Activated CD4-positive, alpha-beta T cell treated with anti-CD3 and anti-CD28 coated beads, Interleukin-2, amount 50 U/mL, for 4 hours (primary cell): ENCODE measurements at places on chromosomes 1 and 21.

DNA sequence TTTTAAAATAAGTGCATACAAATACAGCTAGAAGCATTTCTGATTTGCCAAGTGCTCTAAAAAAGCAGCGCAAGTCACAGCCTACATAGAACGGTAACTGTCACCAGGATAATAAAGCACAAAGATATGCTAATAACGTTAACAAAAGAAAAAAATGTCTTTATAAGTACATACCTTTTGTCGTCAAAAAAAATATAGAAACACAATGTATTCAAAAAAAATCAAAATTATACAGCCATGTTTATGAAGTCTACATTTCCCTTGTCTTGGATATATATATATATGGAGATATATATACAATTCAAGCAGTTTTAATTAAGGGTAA, 3.2 kb downstream of the IRF2BP2 start:
- no peak for DNase-seq

- no peak for DNase-seq
These were observed 1048.2 kb downstream of the TTLL7 start for GRCh38 chr1:82950606-82951200.

DNA sequence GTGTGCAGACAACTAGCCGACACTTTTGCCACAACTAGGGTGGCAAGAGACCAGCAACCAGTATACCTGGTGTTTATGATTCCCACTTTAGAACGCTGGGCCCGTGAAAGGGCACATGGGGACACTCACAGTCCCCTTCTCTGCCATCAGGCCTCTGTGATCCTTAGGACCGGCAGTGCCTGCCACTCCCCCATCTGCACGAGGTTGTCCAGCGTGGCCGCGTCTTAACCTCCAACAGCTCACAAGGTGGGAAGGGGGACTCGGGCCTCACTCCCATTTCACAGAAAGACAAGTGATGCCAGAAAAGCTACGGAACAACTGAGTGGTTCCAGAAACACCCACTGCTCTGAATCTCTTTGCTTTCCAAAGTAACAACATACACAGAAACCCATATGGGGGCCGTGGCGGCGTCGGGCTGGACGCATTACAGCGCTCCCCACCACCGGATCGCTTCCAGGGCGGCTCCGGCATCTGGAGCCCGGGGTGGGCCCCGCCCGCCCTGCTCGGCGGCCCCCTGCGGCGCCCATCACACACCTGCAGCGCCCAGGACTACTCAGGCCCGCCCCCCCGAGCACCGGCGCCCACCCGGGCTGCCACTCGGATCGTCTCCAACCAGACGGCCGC, 1.0 kb downstream of the ZNF496 start:
- no peak for DNase-seq

GRCh38 chr21:29418813-29419212, 120.1 kb downstream of the BACH1 start:
- no peak for DNase-seq

GRCh38 chr1:168372861-168373371, 92.2 kb downstream of the TBX19 start:
- no peak for DNase-seq

DNA sequence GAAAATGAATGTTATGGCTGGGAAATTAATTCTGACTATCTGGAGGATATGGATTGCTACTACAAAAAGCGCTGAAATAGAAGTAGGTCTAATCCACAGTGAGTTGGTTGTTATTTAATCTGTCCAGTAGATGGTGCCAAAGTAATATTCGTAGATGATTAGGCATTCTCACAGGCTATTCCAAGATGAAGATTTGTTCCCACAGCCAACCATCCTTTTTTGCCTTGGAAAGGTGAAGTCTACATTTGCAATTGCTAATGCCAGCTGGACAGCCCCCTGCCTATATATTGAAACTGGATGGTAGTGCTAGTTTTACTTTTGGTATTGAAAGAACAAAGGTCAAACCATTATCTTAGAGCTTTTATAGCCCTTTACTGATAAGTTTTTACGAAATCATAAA, 43.8 kb downstream of the RBM11 start:
- DNase-seq, result no peak

DNA sequence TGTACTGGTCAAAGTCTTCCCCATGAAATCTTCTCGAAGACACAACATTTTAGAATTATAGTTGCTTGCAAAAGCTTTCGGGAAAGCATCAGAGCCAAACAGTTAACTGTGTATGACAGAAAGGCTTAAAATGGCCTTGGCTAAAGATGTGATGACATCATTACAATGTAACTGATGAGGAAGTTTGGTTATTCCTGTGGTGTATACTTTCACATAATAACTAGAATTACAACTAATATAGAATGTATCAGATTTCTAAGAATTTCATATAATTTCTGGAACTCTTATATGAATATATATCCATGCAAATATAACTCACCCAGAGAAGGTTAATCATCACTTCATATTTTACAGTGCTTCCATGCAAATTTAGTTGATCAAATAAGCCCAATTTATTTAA, 8.4 kb downstream of the TP73 start:
- no peak for DNase-seq

DNA sequence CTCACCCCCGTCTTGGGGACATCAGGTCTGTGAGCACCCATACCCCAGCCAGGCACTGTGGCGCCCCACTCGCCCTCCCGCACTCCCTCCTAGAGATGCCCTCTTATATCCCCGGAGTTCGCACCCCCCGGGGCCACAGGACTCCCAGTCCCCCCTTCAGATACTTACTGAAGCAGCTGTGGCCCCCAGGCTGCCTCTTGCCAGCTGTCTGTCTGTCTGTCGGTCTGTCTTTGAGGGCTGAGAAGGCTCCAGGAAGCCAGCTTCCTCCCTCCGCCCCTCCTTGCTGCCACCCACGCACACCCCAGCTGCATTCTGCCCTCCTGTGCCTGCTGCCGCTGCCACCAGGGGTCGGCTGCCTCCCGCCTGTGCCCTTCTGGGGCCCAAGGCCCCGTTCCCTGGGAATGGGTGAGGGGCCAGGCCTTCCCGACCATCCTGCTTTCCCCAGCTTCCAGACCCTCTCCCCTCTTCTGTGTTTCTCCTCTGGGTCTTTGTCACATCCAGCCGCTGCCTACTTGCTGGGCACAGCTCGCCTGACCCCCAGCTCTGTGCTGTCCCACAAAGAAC, at the start of gene PTPN7:
TSS of gene PTPN7 (minus strand) at position 226 of the 564 bp plus-strand sequence. CDS start 1,200 bp downstream, outside the sequence.
- DNase-seq, result peak; percentile 90

GRCh38 chr1:86515597-86515996, 31.3 kb upstream of the CLCA4 start:
- no peak for DNase-seq

- no peak for DNase-seq
These were observed 2.9 kb upstream of the RPL22 start for GRCh38 chr1:6202256-6202655.

GRCh38 chr1:77680173-77680572, 2.3 kb downstream of the ZZZ3 start:
- no peak for DNase-seq

DNA sequence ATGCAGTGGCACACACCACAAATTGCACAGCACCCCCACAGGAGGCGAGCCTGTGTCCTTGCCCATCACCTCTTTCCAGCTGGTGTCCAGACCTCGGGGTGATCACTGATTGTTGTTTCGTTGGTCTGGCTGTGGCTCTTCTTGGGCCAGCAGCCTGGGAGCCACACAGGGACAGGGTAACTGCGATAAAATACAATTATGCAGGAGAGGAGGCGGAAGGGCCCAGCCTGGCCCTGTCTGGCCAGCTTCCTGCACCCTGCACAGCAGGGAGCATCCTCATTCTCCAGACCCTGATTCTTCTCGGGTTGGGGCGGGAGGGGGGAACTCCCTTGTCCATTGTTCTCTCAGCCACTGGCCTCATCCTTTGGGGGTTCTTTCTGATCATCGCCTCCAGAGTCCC, 83.6 kb downstream of the ADARB1 start:
- DNase-seq, result no peak

GRCh38 chr21:43624339-43624738, 34.9 kb downstream of the HSF2BP start:
- DNase-seq, result no peak

DNA sequence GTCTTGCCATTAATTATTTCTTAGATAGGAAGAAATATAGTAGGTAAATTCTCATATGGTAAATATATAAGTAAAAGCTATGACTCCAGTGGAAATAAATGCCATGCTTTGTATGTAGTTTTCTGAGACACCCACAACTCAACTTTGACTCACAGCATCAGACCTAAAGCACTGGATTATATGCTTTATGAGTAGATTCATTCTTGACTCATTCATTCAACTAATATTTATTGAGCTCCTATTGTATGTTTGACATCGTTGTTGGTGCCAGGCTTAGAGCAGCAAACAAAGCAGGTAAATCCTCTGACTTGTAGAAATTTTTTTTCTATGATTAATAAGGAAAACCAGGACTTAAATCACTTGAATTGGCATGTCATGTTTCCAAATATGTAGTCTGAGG, 211.4 kb downstream of the PTPRC start:
- DNase-seq, result no peak

GRCh38 chr1:34845131-34845901, 14.2 kb downstream of the SMIM12 start:
- no peak for DNase-seq

DNA sequence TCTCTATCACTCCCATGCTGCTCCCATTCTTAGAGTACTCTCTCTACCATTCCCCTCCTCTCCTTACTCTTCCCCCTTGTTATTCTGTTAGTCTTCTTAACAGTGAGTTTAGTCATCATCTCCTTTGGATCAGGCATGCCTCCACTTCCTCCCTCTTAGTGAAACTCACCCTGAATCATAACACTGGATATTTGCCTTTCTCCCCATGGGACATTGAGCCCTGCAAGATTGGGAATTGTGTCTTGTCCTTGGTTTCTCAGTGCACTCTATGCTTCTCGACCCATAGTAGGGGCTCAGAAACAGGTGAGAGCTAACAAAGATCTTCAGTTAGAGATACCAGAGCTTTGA, 68.3 kb upstream of the GCLM start:
- no peak for DNase-seq

GRCh38 chr21:44802396-44803153, 955 bp upstream of the UBE2G2 start:
- DNase-seq, result no peak

- DNase-seq, result no peak
These were observed 45.3 kb downstream of the HENMT1 start for GRCh38 chr1:108615544-108615943.

- DNase-seq, result no peak
These were observed 275.0 kb downstream of the HMCN1 start for GRCh38 chr1:186009039-186009737.

- DNase-seq, result no peak
These were observed 1.0 kb downstream of the GALNT2 start for GRCh38 chr1:230067871-230068620.

DNA sequence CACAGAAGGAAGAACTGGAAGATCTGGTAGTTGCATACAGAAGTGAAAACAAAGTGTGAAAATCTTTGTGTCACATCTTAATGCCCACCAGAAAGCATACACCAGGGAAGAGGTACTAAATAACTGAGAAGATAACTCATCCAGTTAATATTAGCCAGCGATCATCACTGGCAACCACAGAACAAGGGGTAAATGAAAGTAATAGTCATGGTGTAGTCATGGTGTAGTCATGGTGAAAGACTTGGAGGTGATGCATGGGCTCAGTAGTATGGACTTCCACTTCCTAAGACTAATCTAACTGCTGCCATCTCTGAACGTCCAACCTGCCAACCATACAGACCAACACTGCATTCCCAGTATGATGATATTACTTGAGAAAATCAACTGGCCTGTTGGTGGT, 481.2 kb upstream of the NR5A2 start:
- DNase-seq, result no peak

DNA sequence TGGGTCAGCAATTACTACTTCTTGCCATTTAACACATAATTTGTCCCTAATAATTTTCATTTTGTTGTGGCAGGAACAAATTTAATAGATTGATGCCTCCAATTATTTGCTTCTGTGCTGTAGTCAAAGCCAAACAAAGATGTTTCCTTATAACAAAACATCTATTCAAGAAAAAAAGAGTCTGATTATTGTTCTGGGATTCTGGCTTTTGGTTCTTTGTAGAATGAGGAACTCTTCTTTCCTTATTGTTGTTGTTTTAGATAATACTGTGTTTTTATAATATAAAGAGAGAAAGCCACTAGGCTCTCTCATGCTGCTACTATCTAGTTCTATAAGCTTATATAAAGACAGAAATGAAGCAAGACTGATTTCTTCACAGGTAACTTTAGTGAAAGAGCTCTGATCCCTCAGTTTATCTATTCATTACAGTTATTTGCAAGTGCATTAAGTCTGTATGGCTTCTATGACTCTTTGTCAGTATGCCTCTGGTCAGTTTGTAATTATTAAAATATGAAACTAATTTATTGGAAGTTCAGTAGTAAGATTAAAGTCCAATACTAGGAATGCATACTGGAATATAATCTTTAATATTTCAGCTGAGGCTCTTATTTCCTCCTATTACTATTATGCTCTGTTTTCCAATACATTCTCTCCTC, 37.4 kb downstream of the PRKACB start:
- no peak for DNase-seq

GRCh38 chr1:205729945-205730610, 19.9 kb downstream of the NUCKS1 start:
- DNase-seq, result no peak

DNA sequence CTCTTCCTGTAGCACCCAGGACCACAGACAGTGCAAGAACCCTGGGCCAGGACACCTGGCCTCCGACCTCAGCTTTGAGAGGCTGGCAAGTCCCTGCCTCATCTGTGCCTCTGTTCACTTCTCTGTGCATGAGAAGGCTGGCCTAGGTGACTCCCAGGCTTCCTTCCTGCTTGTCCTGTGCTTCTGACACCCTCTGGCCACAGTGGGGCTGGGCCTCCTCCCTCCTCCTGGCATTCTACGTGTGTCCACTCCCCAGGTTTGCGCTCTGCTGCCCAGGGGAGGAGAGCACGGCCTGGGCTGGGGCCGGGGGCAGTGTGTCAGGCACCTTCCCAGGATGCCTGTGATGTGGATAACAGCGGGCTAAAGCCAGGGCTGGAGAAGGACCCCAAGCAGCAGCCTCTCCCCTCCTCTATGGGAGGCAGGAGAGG, 30.3 kb upstream of the PKP1 start:
- DNase-seq, result no peak

DNA sequence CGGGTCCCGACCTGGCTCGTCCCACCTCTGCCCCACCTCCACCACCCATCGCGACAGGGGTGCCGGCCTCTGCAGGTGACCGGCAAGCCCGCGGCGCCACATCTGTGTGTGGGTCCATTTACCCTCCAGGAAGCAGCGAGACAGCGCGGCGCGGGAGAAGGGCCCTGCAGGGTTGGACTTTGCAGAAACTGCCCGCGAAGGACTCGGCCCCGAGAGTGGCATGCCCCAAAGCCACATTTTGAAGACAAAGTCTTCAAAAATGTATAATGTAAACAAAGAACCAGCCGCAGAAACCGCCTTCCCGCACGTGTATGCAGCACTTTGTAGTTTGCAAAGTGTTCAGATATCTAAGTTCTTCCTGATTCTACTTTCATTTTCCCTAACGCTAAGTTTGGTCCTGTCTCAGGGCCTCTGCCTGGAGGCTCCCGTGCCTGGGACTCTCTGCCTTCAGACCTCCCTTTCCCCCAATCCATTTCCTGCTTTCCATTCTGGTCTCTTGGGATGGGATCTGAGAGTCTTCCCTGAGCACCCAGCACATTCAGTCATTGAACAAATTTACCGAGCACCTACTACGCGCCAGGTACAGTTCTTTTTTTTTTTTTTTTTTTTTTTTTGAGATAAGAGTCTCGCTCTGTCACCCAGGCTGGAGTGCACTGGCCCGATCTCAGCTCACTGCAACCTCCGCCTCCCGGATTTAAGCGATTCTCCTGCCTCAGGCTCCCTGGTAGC, 524 bp upstream of the TMCO4 start:
- DNase-seq, result peak; percentile 26
